ENCODE measurements at places on chromosomes 6 and 20. TPM values are rescaled to one million over a fixed set of nuclear protein-coding genes. Genes with fewer than 3 reads are reported as not detected.

DNA sequence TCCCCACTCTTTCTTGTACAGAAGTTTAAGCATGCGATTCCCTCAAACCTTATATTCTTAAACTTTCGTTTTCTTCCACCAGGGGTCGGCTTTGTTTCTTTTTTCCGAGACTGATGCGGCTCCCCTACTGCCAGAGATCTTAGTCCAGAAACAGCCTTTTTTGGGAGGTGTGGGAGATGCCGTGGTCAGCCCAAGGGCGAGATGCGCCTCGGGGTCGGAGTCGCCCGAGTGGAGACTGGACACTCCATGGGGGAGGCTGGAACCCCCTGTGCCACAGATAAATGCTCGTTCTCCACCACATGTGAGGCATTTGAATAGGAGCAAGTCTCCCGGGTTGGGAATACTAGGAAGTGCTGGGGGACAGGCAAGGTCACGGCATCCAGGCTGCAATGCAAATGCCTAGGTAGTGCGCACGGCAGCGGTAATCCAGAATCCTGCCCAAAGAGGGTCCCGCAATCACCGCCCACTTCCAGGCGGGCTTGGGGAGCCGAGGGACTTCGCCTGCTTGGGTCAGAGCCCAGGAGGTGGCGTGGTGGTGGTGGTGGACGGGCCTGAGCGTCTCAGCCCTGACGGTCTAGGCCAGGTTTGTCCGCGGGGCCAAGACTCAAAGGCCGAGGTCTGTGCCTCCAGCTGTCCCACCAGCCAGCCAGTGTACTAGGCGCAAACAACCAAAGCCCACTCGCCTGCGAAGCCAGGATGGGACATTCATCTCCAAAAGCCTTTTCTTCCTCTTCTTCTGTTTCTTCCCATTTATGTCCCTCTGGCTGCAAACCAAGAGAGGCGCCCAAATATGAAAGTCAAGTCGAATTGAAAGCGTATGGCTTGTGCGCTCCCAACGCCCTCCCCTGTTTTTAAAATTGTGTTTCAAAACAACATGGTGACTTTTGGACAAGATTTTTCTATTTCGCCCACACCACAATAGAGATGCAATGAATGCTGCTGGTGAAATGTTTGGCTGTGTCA is 39.3 kb upstream of the OSTM1 start:
- peak; percentile 72 for DNase-seq

DNA sequence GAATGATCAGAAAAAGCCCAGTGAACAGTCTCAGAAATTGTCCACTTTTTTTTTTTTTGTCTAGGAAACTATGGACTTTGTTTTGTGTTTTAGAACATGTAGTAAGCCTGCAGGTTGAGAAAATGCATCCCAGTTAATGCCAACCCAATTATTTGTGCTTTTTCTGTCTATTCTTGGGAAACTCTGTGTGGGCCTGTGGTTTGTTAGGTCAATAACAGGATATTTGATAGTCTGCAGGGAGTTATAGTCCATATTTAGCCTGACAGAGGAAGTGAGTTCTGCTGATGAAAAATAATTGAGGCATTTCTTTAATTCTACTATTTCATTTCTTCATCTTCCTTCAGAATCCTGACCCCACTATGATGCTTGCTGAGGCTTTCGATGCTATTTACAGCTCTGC is 154.0 kb upstream of the LAMP5 start:
- DNase-seq: no peak

GRCh38 chr6:119453242-119454200 is 104.0 kb upstream of the MAN1A1 start:
- no peak for DNase-seq

Gene TFEB
- 5.2 TPM for polyA plus RNA-seq

Gene CST4
- not detected for polyA plus RNA-seq

- DNase-seq: no peak
These were observed 168.9 kb upstream of the PDE10A start for GRCh38 chr6:165831812-165832510.

Gene TRIM27
- 47.9 TPM for polyA plus RNA-seq

Gene BPIFB4
- not detected for polyA plus RNA-seq

DNA sequence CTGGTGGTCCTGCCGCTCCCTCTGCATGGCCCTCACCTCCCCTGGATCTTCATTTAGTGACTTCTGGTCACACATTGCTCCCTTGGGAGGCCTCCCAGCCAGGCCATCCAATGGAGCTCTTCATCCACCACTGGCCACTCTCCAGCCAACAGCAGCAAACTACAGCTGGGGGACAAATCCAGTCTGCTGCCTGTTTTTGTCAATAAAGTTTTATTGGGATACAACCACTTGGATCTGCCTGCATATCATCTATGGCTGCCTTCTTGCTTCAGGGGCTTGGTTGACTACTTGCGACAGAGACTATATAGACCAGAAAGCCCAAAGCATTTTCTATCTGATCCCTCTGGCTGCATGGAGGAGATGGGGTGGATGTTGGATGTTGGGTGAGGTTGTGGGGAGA is 156.6 kb upstream of the SULF2 start:
- no peak for DNase-seq

GRCh38 chr6:88823998-88824397 is 139.4 kb downstream of the RNGTT start:
- no peak for DNase-seq

Gene DUSP15
- polyA plus RNA-seq: 2.2 TPM

GRCh38 chr6:134288538-134289203 is 29.2 kb downstream of the SGK1 start:
- peak; percentile 51 for DNase-seq

Measured in muscle of arm (tissue), 14 donors.